ENCODE measurements at places on chromosomes 4 and X.

DNA sequence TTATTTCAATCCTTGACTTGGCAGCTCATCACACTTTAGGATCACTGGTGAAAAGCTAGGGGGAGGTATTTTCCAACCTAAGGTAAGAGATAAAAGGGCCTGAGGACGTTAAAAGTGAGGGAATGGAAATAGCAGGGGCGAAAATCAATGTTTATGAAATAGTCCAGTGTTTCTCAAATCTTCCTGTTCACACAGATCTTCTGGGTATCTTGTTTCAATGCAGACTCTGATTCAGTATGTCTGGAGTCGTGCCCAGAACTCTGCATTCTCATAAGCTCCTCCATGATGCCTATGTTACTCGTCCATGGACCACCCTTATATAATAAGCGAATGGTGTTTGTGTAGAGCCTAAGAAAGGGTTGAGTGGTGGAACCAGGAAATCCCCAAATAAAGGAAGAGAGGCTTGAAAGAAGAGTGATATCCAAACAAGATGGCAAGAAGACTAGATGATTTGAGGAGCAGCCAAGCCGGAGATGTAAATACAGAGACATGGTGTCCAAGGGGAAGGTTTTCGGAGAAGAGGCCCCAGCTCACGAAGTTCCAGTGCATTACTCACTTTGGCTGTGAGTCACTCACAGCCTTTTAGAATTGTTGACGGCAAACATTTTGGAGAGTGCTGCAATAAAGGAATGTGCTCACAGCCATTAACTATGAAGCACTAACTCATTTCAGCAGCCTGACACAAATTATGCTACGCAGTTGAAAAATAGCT is 215.6 kb upstream of the PPARGC1A start:
- DNase-seq, result no peak

- no peak for DNase-seq
These were observed 63.8 kb upstream of the STS start for GRCh38 chrX:7083468-7084396.

DNA sequence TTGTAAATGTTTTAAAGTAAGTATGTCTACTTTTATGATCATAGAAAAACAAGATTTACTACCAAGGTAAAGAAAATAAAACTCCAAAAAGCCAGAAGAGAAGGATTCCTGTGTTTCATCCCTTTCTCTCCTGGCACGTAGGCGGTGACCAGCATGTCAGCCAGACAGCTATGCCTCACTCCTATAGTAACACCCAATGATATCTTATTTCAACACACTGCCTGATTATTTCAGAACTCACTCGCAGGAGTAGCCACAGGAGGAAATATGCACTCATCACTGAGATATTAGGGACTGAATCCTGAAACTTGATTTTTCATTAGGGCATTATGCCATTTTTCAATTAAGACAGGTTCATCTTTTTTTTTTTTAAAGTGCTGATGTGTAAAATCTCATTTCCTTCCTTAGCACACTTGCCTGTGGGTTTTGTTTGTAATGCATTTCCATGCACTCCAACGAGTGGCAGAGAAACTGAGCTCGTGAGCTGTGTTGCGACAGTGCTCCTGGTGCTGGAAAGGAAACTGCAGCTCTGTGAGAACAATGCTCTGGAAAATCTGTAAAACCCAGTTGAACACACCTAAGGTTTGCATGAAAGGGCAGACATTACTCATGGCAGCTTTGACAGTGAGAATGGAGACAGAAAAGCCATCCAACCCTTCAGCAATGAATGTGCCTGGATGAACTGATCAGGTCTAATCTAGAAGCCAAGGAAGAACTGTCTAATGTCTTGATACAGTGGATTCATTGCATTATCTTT is 18.2 kb downstream of the RAI2 start:
- no peak for DNase-seq

- DNase-seq, result no peak
These were observed 289.3 kb upstream of the GATB start for GRCh38 chr4:152050106-152050505.

DNA sequence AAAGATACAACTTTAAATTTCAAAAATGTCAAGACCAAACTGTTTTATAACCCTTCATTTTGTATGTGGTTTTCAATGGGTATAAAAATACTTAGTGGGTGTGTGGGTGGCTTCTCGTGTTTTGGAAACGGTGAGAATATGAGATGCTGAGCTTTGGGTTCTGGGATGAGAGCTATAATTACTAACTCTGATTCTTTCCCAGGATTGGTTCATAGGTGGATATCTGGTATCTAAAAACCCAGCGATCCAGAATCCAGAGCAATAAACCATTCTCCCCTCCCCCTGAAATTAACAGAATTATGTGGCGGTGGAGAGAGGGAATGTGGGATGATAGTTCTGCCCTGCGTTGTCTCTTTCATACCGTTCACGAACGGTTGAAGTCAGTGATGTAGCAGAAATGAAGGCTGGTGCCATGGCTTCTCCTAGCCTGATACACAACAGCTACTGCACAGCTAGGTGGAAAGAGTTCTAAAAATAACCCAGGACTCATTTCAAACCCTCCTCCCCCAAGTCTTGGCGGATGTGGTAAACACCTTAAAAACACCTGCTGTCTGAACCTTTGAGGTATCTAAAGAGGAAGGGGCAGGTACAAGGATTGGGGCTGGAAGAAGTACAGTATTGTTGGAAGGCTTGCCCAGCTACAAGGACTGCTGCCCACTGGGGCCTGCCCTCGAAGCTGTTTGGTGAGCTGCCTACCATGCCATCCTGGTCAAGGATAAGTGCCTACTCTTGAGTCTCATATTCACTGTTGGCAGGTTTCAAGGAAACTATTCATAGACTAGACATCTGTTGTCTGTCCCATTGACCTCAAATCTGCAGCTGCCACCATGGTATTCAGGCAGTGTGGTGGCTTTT is 44.5 kb downstream of the SEPTIN11 start:
- no peak for DNase-seq

- DNase-seq, result no peak
These were observed 12.0 kb downstream of the BCOR start for GRCh38 chrX:40085714-40086113.

DNA sequence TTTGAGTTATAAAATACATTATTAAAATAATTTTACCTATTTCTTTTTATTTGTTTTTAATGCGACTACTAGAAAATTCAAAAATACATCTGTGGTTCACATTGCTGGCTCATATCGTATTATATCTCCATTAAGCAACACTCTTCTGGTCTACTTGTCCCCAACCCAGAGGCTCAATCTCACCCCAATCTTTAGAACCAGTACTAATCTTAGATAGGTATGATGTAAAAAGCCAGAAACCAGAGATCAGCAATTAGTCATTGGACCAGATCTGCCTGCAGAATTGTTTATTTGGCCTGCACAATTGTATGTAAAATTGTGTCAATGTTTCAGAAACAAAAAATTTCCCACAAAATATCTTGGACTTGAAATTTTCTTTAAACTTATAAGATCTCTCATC is 155.5 kb upstream of the BMP3 start:
- no peak for DNase-seq

GRCh38 chr4:25424539-25425228 is 47.6 kb downstream of the ANAPC4 start:
- no peak for DNase-seq

GRCh38 chr4:152991398-152991797 is 55.3 kb downstream of the FHDC1 start:
- DNase-seq, result no peak

GRCh38 chr4:16155528-16156169 is 70.6 kb downstream of the TAPT1 start:
- DNase-seq, result no peak

GRCh38 chr4:184376126-184376838 is 98.1 kb downstream of the IRF2 start:
- no peak for DNase-seq

All from thoracic aorta (tissue), 2 donors.